ENCODE measurements at places on chromosomes 3 and 15.

GRCh38 chr3:128050597-128050996, 1.6 kb upstream of the SEC61A1 start:
- no peak for DNase-seq

DNA sequence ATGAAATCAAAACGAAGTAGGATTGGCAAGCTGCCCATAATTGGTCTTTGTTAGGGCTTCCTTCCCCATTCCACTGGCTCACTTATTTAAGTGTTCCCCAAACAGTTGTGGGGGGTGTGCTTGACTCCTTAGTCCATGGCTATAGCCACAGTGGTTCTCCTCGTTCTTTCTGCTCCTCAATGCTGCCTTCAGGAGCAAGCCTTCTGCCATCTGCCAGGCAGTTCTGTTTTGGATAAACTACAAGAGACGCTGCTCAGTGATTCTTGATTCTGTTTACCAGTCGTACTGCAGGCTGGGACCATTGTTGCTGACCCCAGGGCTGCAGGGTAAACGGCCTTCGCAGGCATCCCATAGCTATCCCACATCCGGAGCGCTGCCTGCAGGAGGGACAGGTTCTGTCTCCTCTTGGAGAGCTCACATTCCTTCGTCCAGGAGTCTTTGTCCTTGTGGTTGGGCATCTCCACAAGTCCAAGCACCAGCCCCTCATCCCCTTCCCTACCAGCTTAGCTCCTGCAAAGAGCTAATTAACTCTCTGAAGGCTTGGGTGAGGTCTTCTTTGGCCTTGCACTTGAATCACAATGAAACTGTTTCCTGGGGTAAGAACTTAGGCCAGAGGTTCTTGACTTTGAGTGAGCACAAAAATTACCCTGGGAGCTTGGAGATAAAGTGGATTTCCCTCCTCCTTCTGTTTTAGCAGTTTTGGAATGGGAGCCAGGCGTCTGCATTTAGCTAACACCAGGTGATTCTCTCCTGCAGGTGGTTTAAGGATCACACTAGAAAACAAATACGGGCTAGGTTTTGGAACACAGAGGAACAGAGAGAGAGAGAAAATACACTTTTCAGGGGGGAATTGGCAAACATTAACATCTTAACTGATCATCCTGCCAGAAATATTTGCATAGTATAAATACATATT, 114.9 kb downstream of the SV2B start:
- no peak for DNase-seq

GRCh38 chr3:17070161-17070959, 185.6 kb downstream of the PLCL2 start:
- DNase-seq, result no peak

DNA sequence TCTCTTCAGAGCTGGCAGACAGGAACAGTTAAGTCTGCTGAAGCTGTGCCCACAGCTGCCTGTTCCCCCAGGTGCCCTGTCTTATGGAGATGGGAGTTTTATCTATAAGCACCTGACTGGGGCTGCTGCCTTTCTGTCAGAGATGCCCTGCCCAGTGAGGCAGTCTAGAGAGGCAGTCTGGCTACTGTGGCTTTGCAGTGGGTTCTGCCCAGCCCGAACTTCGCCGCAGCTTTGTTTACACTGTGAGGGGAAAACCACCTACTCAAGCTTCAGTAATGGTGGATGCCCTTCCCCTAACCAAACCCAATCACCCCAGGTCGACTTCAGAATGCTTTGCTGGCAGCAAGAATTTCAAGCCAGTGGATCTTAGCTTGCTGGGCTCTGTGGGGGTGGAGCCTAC, 91.2 kb downstream of the SLC25A26 start:
- DNase-seq, result no peak

GRCh38 chr3:89159605-89160004, 52.2 kb downstream of the EPHA3 start:
- no peak for DNase-seq

DNA sequence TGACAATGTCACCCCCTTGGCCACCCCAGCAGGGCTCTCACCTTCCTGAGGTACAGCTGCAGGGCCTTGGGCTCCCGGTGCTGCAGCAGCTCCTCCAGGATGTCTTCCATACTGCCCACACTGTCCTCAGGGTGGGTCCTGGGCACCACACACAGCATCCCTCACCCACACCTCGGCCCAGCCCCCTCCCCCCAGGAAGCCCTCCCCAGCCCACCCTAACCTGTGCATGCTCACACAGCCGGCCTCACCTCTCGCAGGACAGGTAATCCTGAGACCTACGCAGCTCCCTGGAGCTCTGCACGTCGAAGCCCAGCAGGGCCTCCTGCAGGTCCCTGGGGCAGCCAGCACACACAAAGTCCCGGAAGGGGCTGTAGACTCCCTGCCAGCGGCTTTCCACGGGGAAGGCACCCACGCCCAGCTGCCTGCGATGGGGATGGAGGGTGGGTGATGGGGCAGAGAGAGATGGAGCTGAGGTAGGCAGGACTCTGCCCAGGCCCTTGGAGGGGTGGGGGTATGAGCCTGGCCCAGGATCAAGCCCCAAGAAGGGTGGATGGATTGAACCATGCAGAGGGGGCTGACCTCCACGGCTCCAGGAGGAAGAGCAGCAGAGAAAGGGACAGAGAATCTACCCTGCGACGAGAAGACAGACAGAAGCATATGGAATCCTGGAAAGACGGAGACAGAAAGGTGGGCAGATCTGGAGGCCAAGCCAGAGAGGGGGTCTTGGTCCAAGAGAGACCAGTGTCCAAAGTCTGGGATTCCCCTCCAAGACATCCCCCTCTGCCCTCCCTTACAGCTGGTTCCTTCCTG, 16.7 kb downstream of the ALS2CL start:
- no peak for DNase-seq

All from activated T-cell treated with anti-CD3 and anti-CD28 coated beads for 24 hours (primary cell).